ENCODE measurements at places on chromosomes 7 and 10. TPM values are rescaled to one million over a fixed set of nuclear protein-coding genes. Genes with fewer than 3 reads are reported as not detected.

The BCCIP gene
- 27.9 TPM for total RNA-seq

DNA sequence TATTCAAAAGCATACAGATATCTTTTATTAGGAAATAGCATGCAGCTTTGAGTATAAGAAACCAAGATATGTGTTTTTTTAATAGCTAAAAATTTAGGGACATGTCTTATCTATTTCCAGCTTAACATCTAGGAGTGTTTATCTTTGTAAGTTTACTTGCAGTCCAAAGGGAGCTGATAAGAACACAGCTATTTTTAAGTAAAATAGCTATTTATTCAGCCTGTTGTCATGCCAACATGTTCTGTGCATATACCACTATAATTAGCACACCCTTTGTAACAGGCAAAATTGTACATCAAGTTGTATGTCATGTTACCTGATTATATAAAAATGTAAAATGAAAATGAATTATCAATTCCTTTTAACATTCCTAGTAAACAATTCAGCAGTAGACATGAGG lies 29.6 kb downstream of the FAM133B start:
- DNase-seq, result no peak

DNA sequence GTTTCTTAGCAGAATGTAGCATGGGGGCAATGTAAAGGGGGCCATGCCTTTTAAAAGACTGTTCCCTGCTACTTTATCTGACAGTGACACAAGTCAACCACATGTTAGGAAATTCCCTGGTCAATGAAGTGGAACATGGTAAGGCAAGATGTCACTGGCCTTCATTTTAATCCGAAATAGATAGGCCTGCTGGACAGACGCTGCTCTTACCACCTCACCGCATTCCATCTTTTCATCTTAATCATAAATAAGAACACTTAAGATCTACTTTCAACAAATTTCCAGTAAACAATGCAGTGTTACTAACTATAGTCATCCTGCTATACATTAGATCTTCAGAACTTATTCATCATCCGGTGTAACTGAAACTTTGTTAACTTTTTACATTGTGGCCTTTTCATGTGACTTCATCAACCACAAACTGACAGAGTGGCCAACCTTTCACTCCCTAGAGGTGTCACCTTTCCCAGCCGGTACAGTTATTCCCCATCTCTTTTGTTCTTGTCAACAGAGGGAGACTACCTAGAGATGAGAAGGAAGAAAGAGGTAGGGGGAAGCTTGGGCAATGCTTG lies 15.6 kb downstream of the ASB4 start:
- no peak for DNase-seq

The NEBL gene
- total RNA-seq, result not detected

DNA sequence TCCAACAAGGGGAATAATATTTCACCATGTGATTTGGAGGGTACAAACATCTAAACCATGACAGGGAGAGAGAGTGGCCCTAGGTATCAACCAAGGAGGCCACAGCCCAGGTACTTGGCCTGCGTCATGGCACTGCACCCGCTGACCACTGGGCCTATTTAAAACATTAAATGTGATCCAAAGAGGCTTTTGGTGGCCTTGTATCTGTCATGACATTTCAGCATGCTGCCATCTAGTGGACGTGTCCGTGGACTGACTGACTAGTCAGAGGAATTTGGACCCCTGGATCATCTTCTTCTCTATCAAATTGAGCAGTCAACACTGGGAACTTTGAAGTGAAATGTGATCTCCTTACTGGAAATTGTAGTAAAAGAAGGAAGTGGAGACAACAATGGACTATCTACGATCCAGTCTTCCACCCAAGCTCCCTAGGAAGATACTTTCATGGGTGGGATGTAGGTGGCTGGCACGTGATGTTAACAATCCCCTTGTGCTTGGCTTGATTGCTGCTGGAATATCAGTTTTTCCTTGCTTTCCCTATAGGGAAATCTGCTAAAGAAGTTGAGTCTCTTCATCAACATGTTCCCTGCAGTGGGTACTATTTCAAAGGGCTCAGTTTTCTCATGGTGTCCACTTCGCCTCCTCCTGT lies 24.6 kb upstream of the ITGA8 start:
- DNase-seq, result peak; percentile 86

The POLR2J2 gene
- 13.2 TPM for total RNA-seq

DNA sequence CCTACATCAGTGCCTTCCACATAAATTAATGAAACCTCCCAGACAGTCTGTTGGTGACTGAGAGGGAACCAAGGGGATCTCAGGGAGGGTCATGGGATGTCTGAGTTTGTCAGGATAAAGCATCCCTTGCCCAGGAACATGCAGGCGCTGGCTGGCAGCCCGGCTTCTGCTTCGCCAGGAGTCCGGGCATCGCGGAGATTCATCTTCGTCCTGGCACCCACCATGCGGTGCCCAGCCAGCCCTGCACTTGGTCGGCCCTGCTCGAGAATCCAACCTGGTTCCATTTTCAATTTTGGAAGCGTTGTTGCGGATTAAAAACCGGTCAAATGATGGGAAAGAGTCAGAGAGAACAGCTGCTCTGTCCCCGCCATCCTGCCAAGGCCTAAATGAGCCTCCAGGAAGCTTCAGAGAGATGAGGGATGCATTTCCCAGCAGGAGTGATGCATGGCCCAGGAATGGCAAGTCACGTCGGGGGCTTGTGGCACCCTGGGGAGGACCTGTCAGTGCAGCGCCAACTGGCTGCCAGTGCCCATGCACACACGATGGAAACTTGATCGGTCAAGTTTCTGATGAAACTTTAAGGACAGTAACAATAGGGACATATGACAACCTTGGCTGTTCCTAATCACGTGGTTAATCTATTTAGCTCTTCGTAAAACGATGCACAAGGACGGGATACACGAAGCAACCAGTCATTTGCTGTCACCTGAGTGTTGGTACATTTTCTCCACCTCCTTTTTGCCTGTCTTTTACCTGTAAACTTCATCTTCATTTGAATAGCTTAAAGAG lies 260.8 kb upstream of the MKI67 start:
- DNase-seq, result no peak

GRCh38 chr10:98469001-98469931 lies 22.5 kb upstream of the HPS1 start:
- DNase-seq, result no peak

DNA sequence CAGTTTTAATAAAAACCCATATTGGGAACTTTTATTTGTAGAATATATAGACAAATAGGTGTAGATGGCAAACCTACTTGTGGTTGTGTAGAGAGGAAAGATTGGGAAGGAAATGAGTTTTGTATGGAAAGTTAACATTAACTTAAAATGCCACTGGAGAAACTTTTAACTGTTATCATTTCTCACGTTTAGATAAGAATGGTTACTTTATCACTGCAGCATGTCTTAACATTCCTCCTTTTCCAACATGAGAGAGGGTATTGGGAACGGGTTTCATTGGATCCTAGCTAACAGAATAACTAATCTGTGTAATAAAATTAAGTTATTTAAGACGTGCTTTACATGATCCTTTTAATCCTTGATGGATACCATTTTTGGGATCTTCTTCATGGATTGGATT lies 1.8 kb downstream of the LUC7L2 start:
- DNase-seq, result no peak

GRCh38 chr10:21432266-21432665 lies 93.2 kb downstream of the SKIDA1 start:
- no peak for DNase-seq

The CRYGN gene
- total RNA-seq, result not detected

DNA sequence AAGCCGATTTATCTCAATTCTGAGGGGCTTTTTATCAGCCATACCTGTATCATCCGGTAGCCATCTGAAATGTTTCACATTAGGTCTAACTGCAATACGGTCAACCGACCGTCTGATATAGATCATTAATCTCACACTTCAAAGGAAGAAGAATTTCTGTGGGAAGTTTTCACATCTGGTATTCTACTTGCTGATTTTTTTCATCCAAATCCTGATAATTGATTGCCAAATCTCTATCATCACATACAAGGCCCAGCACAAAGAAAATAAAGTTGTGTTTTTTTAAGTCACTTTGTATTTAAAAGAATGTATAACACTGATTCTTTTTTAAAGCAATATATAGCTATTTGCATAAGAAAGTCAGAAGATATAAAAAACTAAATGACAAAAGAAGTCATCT lies 132.3 kb downstream of the DKK1 start:
- DNase-seq, result no peak

The ARHGAP22 gene
- total RNA-seq, result 0.07 TPM

- DNase-seq, result no peak
These were observed 6.3 kb downstream of the ABCC2 start for GRCh38 chr10:99788598-99789256.

DNA sequence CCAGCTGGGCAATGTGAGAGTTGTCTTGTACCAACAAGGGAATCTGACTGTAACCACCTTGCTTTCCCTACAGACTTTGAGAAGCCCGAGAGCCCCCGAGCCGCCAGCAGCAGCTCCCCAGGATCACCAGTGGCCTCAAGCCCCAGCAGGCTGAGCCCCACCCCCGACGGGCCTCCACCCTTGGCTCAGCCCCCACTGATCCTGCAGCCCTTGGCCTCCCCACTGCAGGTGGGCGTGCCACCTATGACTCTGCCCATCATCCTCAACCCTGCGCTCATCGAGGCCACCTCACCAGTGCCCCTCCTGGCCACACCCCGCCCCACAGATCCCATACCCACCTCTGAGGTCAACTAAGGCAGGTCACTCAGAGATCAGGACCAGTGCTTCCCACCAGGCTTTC lies 13.5 kb upstream of the NFKB2 start:
- no peak for DNase-seq

DNA sequence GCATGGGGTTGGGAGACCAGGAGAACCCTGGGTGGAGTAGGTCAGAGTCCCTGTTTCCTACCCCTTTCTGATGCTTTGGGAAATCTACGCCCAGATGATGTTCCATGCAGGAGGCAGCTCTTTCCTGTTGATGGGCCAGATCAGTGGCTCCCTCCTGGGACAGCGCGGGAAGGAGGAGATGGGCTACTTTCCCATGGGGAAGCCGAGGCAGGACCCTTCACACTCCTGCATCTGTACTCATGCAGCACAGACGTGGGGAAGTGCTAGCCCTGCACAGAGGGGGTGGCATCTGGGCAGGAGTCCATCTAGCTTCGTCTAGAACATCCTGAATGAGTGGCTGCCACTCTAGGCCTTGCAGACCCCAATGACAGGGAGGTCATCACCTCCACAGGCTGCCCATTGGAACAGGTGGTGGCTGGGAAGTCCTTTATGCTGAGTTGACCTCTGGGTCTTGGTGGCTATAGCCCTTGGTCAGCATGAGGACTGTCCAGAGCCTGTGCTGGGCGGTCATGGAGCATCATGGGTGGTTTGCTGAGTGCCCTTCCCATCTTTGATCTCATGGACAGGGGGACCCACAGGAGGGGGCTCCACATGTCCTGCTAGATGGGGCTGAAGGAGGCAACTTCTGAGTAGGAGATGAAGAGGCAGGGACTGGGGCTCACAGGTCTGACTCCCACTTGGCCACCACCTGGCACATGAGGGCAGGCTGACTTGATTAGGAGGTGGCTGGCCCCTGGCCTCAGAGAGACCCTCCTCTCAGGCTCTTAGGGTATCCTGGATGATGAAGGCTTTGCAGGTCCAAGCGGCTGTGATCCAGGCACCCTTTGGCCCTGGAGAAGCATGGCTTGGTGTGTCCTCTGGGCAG lies 24.6 kb downstream of the RAMP3 start:
- no peak for DNase-seq

DNA sequence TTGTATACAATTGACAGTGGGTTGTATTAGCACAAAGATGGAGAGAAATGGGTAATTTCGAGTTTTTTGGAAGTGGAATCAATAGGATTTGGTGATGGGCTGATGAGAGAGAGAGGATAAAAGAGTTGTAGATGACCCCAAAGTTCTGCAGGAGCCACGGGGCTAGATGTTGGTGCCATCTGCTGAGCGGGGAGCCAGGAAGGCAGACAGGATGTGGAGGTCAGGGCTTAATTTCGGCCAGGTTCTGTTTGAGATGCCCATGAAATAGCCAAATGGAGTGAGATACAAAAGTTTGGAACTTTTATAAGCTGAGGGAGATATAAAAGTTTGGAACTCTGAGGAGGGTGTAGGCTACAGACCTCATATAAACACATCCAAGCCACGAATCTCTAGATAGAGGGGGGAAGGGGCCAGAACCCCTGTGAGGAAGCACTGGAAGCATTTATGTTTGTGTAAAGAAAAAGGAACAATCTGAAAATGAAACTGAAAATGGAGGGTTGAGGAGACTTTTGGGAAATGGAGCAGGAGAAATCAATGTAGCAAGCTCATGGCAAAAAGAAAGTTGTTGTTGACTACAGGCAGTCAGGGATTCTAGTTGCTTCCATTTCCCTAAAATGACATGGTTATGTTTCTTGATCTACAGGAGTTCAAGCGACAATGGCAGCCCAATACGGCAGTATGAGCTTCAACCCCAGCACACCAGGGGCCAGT lies 2.2 kb downstream of the GIMAP4 start:
- DNase-seq, result no peak

The ZNF853 gene
- total RNA-seq, result not detected

DNA sequence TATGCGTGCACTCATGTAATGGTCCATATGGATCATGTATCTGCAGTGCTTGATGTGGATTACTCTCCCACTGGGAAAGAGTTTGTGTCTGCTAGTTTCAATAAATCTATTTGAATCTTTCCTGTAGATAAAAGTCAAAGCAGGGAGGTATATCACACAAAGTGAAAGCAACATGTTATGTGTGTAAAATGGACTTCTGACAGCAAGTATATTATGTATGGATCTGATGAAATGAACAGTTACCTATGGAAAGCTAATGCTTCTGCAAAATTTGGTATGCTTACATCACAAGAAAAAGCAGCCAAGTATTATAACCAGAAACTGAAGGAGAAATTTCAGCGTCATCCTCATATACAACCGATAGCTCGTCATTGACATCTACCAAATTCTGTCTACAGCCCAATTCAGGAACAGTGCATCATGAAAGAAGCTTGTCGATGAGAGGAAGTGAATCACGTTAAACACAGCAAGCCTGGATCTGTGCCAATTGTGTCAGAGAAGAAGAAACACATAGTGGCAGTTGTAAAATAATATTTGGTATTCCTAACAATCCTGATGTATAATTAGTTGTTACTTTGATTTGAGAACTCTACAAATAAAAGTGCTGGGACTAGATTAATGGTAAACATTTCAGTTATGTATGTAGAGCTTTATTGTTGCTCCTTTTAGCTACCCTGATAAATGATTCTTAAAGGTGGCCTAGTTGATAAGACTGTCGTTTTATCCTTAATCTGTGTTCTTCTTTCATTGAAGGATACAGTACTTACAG lies 14.2 kb upstream of the SYPL1 start:
- DNase-seq, result peak; percentile 52

DNA sequence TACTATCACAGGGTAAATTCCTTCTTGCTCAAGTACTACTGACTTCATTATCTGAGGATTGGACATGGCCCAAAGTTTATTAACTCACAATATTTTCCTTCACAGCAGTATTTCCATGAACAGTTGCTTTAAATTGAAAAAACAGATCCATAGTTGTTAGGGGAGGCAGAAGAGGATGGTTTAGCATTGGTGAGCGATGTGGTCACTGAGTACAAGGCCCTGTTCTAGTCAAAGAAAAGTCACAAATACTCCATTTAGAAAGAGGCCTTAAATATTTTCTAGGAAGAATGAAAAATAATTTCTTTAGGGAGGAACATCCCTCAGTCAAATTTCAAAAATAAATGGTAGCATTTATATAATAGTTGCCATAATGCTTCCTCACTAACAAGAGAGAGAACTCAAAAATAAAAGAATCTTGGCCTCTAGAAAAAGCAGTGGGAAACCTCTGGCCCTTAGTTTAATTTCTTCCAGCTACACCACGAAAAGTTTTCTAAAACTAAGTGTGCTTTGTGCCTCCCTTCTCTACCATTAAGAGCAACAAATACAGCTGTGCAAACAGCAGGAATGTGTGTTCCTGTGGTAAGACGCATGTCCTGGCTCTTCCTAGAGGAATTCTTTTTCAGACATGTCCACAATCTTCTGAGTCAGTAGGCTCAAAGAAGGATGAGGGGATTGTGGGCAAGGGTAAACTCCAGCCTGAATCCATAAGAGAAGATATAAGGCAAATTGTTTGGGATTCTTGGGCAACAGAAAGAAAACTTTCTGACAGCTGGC lies 105.7 kb downstream of the HOXA1 start:
- DNase-seq, result no peak

Measured in Karpas-422 (cell line).